ENCODE measurements at places on chromosomes 2 and 18.

DNA sequence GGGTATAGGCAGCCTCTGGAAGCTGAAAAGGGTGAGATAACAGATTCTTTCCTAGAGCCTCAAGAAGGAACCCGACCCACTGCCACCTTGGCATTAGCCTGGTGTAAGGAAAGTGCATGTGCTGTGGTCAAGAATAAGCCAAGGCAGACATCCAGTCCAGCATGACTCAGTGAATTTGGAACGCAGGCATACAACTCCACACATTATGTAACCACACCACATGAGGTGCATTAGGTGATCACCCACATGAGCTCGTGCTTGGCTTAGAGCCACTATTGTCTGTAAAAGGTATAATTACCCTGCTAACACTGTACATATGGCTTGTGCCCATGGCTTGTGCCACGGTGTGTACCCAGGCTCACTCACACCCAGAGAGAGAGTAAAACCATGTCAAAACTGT lies 583.7 kb upstream of the HNMT start:
- DNase-seq = no peak

DNA sequence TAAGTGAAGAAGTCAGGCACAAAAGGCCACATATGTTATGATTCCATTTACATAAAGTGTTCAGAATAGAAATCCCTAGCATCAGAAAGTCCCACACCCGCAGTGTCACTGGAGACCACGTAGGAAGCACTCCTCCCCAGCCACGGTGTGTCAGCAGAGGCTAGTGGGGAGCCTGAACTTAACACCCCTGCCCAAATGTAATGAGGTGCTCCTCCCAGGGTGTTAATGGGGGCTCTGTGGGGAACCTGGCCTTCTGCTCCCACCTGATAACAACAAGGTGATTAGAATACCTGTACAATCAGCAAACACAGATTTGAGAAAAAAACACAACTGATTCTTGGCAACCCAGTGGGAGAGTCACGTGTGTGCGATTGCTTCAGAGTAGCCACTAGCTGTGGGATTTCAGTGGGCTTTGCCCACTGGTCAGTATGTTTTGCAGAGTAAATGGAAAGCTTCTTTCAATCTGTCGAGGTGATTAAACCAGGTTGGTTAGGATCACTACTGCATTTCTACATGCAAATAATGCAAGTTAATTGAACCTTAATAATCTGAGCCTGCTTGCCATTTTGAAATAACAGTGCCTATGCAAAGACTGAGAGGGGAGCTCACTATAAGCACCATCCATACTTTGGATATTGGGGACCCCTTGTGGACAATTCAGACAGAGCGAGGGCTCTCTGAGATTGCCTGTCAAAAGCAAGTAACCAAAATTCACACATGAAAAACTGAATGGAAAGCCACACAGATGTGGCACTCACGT lies 20.6 kb upstream of the ATRAID start:
- peak; percentile 78 for DNase-seq

- no peak for DNase-seq
Observed at GRCh38 chr2:156490466-156490840, 54.3 kb downstream of the GPD2 start.

DNA sequence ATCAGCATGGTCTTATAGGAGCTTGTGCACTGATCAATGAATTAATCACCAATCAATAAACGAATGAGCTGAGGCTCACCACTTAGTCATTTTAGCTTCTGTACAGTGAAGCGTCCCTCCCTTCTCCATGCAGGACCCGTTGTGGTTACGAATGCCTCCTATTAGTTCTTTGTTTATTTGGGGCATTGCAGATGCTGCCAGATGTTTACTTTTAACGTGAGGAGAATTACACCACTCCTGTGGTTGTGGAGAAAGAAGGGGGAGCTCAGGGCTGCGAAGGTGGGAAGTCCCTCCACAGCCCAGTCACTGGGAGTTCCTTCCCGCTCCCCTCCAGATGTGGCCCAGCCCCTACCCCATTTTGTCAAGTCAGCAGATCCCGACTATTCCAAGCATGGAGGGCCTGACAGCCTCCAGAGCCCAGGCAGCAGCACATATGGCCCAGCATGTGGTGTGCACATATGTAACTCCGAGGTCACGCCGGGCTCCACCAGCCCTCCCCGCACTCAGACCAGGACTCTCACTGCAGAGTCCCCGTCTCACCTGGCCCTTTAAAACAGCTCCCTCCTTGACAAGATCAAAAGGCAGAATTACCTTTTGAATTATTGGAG lies 20.9 kb downstream of the PKDCC start:
- no peak for DNase-seq

Data from fibroblast of skin of scalp (primary cell).